Aorta (tissue), 5 donors: ENCODE measurements at places on chromosomes 7 and 10.

GRCh38 chr10:84805149-84805548 lies 476.8 kb downstream of the CCSER2 start:
- no peak for DNase-seq

DNA sequence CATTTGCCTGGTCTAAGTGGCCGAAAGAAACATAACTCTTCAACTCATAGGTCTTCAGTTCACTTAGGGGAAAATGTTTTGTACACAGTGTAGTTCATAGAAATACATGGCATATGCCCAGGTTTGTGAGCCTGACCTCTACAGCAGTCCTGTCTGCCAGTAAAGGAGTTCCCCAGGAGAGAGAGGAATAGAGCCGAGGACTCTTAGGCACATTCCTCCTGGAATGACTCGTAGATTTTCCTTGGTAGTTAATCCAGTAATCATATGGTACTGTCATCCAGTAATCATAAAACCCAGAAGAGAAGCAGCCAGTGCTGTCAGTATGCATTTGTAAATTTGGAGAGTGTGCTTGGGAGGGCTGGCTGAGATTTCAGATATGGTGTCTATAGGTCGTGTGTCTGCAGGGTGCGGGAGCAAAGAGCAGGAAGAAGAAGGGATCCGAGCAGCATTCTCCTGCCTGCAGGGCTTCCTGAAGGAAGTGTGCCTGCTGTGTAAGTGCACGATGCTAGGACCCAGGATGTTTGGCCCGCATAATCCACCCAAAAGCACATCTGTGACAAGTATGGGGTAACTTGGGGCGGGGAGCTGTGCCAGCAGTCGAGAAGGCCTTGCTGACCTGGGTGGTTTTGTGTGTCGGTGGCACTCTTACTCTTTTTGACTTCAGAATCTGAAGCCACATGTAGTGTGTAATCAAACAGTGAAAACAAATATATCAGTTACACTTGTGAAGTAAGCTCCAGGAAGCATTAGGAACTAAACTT lies 13.9 kb downstream of the EIF4H start:
- DNase-seq: no peak

- no peak for DNase-seq
These were observed 93.7 kb downstream of the WDFY4 start for GRCh38 chr10:48778193-48778857.

- peak; percentile 68 for DNase-seq
These were observed 189.2 kb downstream of the EBF3 start for GRCh38 chr10:129774736-129775401.

DNA sequence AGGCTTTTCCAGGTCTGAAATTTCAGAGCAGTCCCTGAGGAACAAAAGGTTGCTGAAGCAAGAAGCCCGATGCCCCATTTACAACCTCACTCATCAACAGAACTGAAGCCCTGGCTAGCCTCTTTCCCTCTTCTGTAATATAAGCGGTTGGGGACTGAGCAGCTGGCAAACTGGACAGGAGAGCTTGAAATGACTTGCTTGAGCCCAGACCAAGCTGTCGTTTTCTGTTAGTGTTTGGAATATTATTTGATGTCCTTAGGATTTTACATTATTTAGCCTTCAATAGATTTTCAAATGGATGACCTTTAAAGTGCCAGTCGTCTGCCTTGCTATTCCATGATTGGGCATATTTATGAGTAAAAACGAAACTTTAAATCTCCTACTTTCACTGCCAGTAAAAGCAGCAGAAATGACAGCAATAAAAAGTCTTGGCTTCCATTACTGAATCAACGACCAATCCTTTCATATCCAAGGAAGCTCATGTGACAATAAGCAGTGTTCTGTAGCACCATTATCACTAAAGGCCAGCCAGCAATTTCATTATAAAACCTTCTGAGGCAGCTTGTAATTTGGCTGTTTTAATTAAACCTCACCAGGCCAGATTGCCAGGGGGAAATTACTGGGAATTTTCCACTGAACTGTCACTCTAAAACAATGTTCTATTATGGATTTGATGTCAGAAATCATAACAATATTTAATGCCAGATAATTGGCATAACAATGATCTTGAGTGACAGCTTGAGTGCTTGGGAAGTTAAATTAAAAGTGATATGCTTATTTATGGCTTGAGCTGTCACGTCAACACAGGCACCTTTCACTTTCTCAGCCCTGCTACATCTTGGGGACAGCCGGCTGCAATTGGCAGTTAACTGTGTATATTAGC lies 85.9 kb downstream of the LSMEM1 start:
- no peak for DNase-seq

- DNase-seq: no peak
These were observed 610.4 kb downstream of the IPMK start for GRCh38 chr10:57657164-57657765.
